COR-L47 (cell line): ENCODE measurements at places on chromosomes 2 and 18.

DNA sequence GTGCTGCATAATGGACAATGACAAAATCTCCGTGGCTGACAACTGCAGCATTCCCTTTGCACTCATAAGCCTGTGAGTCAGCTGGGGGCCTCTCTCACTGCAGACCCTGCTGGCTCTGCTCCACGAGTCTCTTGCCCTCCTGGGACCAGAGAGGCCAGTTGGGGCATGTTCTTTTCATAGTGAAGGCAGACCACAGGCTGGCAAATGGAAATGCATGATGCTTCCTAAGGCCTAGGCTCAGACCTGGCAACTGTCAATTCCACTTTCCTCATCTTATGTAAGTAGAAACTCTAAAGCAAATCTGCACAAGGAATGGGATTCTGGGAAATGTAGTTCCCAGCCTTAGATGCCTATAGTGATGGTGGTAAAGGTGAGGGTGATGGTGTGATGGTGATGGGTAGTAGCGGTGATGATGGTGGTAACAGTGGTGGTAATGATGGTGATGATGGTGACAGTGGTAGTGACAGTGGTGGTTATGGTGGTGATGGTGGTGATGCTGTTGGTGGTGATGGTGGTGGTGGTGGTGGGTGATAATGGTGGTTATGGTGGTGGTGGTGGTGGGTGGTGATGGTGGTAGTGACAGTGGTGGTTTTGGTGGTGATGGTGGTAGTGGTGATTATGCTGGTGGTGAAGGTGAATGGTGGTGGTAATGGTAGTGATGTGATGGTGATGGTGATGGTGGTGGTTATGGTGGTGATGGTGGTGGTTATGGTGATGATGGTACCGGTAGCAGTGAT is 185.8 kb upstream of the ARL4C start:
- DNase-seq: no peak

DNA sequence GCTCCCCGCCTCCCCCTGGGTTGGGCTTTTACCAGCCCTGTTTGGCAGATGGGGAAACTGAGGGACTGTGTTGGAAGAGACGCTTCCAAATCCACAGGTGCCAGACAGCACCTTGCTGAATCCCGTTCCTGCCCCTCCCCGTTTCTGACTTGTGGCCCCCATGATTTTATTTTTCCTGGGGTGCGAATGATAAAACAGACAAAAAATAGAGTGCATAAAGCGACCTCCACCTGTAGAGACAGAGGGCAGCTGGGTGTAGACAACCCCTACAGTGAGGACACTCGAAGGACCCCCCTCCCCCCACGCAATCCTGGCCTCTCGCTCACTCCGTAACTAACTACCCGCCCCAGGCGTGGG is 2.2 kb upstream of the CTDSP1 start:
- no peak for DNase-seq

- no peak for DNase-seq
Observed at GRCh38 chr2:200125444-200126284, 170.3 kb downstream of the MAIP1 start.

- peak; percentile 30 for DNase-seq
Observed at GRCh38 chr2:10324095-10324832, 21.6 kb downstream of the HPCAL1 start.

- DNase-seq: no peak
Observed at GRCh38 chr2:127086990-127087790, 19.8 kb downstream of the BIN1 start.

DNA sequence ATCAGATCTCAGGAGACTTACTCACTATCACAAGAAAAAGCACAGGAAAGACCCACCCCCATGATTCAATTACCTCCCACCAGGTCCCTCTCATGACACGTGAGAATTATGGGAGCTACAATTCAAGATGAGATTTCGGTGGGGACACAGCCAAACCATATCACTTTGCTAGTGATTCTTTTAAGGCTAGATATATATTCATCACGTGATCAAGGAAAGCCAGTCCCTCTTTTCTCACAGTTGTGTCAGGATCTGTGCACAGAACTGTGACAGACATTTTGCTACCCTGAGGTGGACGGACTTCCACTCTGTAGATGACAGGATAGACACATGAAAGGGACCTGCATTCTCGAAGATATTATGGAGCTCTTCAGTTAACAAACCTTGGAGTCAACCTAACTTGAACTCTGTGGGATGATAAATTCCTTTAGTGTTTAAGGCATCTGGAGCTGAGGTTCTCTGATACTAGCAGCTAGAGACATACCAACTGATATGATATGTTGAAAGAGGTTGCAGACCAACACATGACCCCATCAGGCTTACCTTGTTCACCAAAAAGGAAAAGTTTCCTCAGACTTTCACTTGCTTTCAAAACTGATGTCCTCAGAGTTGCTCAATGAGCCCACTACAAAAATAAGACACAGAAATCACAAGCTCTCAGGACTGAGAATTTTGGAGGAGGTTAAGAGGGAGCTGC is 66.3 kb upstream of the SCG2 start:
- no peak for DNase-seq

DNA sequence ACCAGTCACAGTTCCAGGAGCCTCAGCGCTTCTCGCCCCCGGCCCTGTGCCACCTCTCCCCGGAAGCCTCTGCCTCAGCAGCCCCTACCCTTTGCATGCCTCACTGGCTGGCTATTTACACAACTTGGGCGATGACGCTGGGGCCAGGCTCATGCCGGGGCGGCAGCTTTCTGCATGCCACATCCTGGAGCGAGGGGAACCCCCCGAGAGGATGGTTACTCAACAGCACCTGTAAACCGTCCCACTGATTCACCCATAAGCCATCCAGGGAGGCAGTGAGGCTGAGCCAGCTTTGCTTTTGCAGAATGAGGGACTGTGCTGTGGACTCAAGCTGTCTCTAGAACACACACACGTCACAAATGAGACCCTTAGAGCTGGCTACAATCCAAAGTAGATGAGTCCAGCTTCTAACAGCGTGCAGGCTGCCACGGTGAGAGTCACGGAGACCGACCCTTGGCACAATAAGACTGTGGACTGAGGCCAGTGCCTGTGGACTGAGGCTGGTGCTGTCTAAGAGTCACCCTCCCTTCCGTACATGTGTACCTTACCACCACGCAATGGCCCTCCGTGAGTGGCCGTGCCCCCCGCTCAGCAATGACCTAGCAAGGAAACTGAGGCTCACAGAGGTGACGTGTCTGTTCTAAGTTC is 45.6 kb upstream of the ODC1 start:
- no peak for DNase-seq

GRCh38 chr2:86747711-86748639 is 27.9 kb downstream of the RMND5A start:
- peak; percentile 21 for DNase-seq

GRCh38 chr2:74426181-74426758 is 4.7 kb downstream of the WDR54 start:
- DNase-seq: no peak

- DNase-seq: no peak
Observed at GRCh38 chr2:154032220-154032619, 160.5 kb downstream of the GALNT13 start.

GRCh38 chr2:43005245-43005974 is 213.0 kb upstream of the HAAO start:
- no peak for DNase-seq

DNA sequence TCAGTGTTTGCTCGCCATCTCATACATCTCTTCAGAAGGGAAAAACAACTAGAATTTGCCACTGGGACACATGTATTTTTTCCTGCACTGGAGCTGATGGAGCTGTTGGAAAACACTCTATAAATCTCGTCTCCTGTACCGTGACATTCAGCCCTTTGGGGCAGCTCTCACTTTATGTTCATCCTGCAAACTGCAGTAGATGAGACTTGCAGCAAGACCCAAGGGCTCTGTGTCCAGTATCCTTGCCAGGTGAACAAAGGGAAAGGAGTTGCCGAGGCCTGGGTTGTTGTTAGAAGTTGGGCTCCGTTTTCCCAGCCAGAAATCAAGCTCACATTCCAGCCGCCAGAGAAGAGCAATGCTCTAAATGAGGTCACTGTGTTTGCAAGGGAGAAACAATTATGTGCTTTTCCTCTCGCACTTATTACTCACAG is 285.1 kb downstream of the SLC4A3 start:
- no peak for DNase-seq

DNA sequence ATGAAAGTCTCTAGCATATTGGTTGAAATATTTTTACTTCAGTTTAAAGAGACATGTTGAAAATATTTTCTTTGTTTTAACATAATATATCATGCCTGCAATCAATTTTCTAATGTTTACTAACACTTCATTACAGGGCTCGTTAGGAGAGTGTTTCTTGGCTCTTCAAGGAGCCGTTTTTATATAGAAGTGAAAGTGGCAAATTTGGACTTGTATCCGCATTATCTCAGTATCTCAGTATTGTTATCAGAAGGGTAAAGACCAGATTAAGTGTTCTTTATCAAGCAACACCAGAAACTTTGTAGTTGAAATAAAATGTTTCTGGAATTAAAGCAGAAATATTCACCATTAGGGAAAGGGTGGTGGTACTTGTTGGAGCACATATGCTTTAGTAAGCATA is 97.8 kb downstream of the BABAM2 start:
- no peak for DNase-seq

GRCh38 chr18:54327818-54328217 is 29.8 kb downstream of the STARD6 start:
- DNase-seq: no peak

GRCh38 chr2:207660994-207661393 is 35.8 kb upstream of the METTL21A start:
- no peak for DNase-seq

GRCh38 chr18:36702401-36703013 is 126.3 kb downstream of the TPGS2 start:
- DNase-seq: no peak

- DNase-seq: no peak
Observed at GRCh38 chr2:140338795-140339194, 1558.6 kb upstream of the NXPH2 start.

DNA sequence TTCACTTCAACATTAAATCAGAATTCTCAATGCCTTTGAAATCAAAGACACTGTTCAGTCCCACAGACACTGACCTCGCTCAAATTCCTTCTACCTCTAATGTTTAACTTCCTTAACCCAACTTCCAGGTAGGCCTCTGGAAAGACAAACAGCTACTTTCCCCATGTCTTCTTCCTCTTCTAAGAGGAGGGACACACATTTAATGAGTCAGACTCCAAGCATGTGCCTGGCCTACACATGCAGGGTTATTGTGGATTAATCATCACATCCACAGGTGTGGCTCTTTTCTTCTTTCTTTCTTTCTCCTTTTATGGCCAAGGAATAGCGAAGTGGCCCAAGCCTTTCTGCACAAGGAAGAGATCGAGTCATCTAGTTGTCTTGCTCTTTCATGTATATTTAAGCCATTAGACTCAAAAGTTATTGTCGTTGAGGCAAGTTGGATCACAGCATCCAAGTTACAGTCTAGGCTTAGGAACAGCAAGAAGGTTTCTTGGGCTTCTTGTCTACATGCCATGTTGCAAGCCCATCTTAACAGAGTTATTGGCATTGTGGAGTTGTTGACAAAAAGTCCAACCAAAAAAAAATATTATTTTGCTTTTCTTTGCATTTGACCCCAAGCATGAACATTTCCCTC is 387.8 kb downstream of the IRS1 start:
- DNase-seq: no peak

DNA sequence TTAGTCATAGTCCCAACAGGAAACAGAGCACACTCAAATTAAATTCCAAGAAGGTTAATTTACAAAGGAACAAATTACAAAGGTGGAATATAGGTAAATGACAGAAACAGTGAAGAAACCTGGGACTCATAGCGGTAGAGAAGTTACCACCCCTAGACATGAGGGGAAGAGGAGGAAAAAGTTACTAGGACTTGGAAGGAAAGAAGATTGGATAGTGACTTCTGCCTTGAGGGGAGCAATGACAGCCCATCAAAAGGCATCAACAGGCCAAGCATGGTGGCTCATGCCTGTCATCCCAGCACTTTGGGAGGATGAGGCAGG is 2.4 kb upstream of the PDE11A start:
- no peak for DNase-seq

DNA sequence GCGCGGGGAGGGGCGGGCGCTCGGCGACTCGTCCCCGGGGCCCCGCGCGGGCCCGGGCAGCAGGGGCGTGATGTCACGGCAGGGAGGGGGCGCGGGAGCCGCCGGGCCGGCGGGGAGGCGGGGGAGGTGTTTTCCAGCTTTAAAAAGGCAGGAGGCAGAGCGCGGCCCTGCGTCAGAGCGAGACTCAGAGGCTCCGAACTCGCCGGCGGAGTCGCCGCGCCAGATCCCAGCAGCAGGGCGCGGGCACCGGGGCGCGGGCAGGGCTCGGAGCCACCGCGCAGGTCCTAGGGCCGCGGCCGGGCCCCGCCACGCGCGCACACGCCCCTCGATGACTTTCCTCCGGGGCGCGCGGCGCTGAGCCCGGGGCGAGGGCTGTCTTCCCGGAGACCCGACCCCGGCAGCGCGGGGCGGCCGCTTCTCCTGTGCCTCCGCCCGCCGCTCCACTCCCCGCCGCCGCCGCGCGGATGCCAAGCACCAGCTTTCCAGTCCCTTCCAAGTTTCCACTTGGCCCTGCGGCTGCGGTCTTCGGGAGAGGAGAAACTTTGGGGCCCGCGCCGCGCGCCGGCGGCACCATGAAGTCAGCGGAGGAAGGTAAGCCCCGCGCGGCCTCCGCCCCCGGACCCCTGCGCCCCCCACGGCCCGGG is at the start of gene NFATC1:
NFATC1 (plus strand) TSS at position 170 of the 644 bp plus-strand sequence; CDS start at position 465, 295 bp downstream.
- DNase-seq: peak; percentile 40

- no peak for DNase-seq
Observed at GRCh38 chr2:17643031-17643615, 102.6 kb downstream of the VSNL1 start.

DNA sequence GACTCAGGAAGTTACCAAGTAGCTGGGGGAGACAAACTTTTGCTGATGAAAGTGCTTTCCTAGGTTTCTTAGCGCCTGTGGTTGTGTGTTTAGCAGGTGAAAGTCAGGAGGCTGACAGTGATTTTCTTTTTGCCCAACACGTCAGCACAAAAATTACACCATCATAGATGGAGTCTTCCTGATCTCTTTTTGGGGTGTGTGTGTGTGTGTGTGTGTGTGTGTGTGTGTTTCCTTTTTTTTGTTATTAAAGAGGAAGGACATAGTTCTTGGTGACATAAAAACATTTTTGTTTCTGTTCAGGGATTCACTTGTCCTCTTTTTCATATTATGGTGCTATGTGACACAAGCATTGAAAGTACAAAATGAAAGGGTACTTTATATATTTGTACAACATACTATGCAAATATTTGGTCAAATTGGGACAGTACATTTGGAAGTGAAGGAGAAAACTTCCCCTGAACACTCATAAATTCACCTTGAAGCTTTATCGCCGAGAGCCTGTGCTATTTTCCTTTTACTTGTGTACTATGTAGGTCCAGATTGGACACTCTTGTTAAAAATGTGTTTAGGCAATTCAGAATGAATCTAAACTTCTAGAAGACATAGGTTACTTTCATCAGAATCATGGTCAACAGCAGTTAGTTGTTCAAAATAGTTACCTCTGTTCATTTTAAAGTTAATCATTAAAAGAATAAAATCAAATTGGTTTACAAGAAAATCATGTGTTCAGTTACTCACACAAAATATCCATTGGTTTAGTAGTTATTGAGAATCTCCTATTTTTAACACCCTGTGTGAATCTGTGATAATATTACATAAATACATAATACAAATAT is 491.9 kb downstream of the IRS1 start:
- DNase-seq: no peak

- DNase-seq: no peak
Observed at GRCh38 chr18:25990473-25990872, 99.9 kb downstream of the SS18 start.
